ENCODE measurements at places on chromosomes 4 and X.

- no peak for DNase-seq
Measured at GRCh38 chr4:154714339-154715040, 29.3 kb upstream of the LRAT start.

DNA sequence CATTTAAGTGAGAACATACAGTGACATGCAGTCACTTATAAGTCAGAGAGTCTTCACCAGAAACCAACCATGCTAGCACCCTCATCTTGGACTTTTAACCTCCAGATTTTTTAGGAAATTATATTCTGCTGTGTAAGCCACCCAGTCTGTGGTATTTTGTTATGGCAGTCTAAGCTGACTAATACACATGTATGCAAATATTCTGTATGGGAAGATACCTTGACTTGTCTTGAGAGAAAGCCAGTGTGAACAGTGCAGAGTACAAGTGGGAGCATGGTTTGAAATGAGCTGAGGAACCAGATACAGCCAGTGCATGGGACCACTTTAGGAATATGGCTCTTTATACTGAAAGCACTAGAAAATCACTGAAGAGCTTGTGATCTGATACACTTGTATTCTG lies 110.4 kb upstream of the MAP9 start:
- DNase-seq, result no peak

DNA sequence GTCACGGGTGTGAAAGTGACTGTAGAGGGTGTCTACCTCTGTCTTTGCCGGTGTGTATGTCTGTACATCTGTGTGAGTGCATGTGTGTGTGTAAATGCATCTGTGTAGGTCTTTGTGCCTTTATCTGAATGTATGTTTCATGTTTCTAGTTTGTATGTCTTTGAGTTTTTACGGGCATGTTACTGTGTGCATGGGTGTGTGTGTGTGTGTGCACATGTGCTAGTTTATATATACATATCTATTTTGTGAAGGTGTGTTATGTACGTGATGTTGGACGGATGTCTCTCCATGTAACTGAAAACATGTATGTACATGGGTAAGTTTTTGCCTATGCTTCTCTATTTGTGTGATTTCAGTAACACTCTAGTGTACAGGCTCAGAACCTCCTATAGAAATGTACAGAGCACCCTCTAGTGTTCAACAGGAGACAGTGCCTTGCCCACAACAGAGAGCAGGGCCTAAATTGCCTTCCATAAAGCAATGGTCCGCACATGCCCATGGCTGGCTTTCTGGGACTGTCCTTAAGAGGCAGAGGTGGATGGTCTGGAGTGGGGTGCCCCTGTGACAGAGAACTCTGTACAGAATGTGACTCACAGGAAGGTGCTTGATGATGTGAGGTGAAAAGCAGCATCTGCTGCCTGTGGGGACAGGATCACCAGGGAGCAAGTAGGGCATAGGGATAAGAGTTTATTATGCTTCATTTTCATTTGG lies 343.5 kb downstream of the RAPGEF2 start:
- DNase-seq, result peak; percentile 24

DNA sequence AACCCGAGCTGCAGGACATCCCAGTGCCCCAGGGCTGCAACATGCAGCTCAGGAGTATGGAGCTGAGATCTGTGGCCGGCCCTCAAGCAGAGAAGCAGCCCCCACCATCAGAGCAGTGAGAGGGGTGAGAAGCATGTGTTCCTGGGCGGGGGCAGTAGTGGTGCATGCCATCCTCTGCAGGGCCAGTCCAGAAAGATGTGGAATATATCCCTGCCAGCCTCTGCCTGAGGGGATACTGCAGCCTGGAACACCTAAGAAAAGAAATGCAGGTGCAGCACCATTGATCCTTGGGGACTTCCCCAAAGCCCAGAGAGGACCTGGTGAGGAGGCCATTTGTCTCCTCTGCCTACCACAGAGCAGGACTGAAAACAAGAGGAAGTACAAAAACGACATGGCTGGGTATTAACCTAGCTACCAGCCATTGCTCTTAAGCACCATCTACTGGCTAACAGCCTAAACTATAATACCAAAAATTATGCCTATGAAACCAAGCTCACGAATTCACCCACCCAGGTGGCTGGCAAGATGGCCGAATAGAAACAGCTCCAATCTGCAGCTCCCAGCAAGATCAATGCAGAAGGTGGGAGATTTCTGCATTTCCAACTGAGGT lies 158.8 kb downstream of the ADGRA3 start:
- peak; percentile 9 for DNase-seq

DNA sequence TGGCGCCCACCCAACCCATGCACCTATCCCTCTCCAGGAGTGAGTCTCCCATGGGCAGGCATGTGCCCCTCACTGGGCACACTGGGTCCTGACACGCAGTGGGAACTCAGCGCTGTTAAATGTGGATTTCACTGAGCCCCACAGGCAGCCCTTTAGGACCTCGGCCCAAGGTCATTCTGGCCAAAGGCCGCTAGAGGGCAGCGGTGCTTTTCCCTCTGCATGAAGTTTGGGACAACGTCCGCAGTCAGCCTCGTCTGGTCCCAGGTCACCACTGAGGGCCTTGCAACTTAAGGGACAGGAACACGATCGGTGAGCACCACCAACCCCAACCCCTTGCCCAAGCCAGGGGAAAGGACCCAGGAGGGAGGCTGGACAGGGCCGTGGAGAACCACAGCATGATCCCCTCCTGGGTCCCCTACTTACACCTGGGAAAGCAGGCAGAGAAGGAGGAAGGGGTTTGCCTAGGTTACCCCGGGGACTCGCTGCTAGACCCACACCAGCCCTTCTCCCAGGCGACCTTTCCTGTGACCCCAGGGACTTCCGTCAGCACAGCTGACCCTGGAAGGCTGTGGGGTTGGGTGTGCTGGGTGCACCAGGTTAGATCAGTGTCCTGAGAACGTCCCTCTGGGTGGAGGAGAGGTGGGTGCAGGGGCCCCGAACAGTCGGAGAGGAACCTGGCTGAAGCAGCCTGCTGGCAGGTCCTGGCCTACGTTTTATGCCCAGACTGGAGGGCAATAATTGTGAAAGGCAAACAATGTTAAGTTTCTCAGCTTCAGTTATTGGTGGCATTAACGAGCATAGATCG lies 24.0 kb downstream of the CYTL1 start:
- peak; percentile 20 for DNase-seq

- no peak for DNase-seq
Measured at GRCh38 chr4:7389101-7389701, 45.5 kb downstream of the PSAPL1 start.

GRCh38 chrX:130975947-130976346 lies 72.9 kb upstream of the ENOX2 start:
- DNase-seq, result peak; percentile 30

DNA sequence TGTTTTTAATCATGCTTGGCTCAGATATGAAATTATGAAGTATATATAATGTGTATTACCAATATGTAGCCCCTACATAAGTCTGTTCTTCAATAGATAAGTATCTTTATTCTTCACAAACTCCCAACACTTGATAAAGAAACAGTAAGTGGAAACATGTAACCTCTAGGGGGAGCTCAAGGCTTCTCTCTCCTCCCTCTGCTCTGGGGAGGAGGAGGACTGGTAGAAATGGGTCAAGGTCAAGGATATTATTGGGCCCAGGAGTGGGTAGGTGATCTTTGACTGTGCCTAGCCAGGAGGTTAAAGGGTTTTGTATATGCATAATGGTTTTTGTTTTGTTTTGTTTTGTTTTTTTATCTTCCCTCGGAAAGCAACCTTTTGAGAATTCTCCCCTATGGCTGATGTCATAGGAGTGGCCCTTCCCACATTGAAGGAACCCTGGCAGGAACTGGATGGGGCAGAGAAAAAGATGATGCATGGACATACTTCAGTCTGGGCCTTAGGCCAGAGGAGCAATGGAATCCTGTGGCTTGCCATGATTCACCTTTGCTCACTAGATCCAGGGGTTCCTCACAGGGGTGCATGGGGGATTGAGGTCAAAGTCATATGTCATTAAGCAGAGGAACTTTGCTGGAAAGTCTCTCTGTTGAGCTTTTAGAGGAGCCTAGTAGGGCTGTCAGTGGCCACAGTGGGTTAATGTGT lies 460.3 kb downstream of the MID1IP1 start:
- DNase-seq, result peak; percentile 48

DNA sequence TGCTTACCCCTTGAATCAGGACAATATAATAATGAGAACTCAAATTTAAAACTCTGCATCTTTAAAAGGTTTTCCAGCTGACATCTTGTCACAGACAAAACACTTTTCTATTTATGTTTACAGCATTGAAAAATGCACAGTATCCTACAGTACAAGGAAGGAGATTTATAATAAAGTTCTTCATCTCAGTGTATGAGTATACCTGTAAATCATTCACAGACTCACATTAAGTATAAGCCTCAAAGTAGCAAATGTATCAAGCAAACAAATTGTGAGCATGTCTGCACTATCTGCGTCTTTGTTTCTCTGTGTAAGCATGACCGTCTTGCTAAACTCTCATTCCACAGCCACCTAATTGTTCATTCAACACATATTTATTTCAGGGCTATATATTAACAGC lies 52.8 kb downstream of the PPP1R2C start:
- DNase-seq, result no peak

DNA sequence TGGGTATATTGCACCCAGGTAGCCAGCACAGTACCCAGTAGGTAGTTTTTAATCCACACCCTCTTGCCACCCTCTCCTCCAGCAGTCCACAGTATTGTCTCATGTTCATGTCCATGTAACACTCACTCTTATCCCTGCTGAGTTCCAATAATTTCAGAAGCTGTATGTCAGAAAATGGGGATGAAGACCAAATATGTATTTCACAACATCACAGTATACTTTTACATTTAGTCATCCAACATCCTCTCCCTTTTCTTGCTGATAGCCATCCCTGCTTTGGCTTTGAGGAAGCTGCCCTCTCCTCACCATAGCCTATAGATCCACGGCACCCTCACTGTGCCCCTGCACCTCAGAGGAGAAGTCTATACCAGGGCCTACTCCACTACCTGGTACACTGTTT lies 126.0 kb upstream of the LDB2 start:
- DNase-seq, result no peak

GRCh38 chrX:84737471-84737871 lies 235.2 kb upstream of the HDX start:
- no peak for DNase-seq

GRCh38 chr4:114752391-114753165 lies 154.0 kb downstream of the UGT8 start:
- no peak for DNase-seq

GRCh38 chr4:52648836-52649235 lies 10.3 kb downstream of the USP46 start:
- no peak for DNase-seq

DNA sequence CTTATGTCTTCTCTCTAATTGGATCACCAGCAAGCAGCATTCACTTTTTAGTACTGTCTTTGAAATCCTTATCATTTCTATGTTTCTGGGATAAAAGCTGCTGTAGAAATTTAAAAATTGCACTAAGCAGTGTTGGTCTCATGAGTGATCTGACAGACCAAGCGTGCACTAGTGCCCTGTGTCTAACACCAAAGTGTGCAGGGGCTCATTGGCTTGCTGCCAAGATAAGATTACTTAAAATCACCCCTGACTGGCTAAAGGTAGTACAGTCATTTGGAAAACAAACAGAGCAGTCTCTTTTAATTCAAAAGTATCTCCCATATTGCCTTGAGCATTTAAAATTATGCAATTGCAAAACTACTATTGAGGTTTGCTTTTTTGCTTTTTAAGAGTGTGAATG lies 304.6 kb downstream of the ARAP2 start:
- DNase-seq, result no peak

- no peak for DNase-seq
Measured at GRCh38 chrX:150463566-150463965, 100.4 kb downstream of the MAMLD1 start.

DNA sequence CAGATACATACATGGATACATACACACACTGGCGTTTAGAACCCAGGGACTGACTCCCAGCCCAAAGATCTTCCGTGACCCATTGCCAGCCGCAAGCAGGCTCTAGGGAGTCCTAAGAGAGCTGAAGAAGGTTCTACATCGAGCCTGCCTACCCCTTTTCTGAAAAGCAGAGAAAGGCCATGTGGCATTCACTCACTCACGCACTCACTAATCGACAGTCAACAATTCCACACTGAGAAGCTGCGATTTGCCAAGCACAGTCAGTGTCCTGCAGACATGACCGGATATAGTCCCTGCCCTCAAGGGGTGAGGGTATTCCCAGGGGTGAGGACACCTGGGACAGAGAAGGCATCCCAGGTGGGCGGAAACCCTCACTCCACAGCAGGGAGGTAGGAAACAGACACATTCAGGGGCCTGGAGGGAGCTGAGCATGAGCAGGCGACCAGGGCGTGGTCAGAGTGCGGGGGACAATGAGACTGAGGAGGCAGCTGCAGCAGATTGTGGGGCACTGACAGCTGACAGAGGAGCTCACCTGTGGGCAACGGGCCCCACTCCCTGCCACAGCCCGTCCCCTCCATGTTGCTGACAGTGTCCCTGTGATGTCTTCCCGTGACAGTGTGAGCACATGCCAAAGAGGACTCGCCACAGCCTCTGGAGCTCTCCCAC lies 13.2 kb upstream of the MAN2B2 start:
- DNase-seq, result no peak

- DNase-seq, result no peak
Measured at GRCh38 chr4:148204171-148204570, 238.0 kb downstream of the NR3C2 start.

GRCh38 chr4:147223576-147223975 lies 257.3 kb upstream of the EDNRA start:
- no peak for DNase-seq

DNA sequence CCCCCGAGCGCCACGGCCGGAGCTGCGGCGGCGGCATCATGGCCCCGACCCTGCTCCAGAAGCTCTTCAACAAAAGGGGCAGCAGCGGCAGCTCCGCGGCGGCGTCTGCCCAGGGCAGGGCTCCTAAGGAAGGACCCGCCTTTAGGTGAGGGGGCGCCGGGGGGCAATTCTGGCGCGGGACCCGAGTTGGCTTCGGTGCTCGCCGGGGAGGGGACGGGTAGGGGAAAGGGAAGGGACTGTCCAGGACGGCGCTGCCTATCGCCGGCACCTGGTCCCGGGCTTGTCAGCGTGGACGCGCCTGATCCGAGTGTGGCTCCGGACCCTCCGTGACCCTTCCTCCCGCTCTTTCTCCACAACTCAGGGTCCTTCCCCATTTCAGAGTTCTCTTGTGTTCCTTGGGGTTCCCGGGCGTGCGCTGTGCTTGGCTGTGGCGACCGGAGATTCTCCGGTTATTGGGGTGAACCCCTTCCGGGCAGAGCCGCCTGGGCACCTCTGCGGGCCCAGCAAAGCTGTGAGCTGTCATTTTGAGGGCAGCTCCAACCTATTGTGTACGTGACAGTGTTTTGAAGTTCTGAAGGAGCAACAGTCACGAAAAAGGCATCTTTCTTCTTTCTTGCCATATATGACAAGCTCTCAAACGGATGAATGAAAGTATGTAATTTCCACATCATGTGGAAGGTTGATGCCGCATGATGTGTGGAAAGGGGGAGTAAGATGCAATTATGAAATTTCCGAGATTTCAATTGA lies 522 bp downstream of the FNIP2 start:
- peak; percentile 51 for DNase-seq
